ENCODE measurements at places on chromosomes 11 and 22.

DNA sequence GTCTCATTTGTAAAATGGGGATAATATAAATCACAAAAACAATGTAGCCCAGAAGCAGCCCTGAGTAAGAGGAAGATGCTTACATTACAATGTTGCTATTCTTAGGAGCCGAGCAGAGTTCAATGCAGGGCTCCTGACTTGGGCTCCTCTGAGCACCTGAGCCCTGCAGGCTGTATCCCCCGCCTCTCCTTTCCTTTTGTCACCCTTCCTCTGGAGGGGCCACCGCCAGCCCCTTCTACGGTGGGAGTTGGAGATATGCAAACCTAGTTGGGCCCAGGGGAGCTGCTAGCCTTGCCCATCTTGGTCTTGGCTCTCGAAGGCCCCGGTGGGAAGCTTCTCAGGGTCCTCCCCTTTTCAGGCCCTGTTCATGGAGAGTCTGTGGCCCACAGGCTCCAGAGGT, 8.4 kb upstream of the CSNK1E start:
- no peak for DNase-seq

DNA sequence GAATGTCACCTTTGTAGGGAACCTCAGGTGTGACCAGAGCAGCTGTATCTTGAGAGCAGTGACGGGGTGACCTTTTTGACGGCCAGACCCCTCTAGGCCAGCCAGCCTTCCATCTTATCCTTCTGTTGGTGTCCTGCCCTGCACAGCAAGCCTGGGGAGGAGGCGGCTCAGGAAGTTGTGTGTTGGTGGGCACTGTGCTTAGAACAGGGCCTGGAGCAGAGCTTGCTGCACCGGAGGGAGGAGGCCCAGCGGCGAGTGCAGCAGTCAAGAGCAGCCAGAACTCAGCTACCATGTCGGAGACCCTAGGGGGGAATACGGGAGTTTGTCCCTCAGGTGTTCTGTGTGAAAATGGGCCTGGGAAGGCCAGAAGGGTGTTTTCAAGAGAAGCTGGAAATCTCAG, 129.4 kb downstream of the OSBP2 start:
- DNase-seq: no peak

DNA sequence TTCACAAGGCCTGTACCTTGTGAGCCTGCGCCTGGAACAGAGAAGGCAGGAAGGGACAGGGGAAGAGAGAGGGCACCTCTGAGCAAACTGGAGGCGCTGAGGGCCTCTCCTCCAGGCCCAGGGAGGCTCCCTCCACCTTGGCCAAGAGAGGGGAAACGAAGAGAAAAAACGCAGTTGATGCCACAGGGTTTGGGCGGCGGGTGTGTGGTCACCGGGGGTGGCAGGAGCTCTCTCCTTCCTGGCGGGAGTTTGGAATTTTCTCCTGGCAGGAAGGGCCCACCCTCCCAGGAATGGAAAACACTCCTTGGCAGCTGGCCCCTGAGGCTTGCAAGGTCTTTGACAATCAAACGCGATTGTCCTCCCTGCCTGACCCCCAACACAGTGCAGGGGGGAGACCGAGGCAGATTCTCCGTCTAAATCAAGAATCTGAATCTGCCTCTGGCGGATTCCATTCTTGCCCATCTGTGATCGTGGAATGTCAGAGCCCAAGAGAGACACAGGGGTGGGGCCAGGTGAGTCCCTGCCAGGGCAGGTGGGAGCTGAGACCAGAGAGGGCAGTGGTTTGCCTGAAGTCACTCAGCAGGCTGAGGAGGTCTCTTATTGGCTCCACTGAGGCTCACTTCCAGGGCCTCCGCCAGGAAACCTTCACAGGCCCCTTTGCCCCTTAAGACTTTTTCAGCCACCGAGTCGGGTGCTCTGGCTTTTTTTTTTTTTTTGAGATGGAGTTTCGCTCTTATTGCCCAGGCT, 21.0 kb downstream of the RPL3 start:
- no peak for DNase-seq

GRCh38 chr11:117876341-117877119, at the start of gene FXYD6:
FXYD6 (minus strand) TSS chr11:117876658; CDS start chr11:117842776, 33,882 bp downstream.
- DNase-seq: no peak

GRCh38 chr11:66366844-66367477, 4.6 kb downstream of the SLC29A2 start:
- DNase-seq: no peak

DNA sequence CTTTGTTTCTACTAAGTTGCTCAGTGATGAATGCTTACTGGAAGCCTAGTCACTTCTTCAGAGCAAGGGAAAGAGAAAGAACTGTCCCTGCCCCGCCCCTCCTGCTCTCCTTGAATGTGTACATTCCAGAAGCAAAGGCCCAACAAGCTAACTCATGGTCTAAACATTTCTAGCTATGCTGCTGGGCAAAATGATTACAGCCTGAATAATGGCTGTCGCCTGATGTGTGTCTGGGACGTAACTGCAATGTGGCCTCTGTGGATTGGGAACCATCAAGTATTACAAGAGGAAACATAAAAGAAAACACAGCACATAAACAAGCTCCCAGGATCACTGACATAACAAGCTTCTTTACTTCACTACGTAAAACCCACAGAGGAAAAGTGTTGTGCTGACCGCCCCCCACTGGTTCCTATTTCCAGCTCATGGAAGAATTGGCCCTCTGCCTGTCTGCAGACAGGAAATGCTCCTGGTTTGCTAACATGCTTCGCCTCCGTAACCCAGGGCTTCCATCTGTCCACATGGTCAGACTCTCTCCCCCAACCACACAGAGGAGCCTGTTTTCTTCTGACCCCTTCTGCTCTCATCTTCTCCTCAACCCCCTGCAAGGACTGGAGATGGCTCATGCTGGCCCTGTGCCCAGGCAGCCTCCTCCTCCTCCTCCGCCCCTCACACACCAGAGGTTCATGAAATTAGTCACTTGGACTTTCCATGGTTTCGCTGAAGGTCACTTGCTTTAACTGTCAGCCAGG, 187.2 kb downstream of the MAML2 start:
- DNase-seq: no peak

DNA sequence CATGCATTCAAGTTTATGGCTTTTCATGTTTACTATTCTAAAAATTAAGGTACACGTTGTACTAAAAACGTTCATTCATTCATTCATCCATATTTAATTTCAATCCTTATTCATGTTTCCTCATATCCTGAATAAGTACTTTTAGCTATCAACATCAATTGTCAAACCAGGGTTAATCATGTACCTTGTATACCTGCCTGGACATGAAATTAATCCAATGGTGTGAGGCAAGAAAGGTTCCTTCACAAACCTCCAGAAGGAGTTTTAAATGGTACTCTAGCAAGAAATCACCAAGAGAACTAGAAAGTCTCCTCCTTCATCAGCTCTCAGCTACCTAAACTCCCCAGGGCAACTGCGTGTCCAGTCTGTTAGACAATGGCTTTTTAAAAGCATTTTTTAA, 33.4 kb downstream of the TMEM123 start:
- no peak for DNase-seq

Data from NCI-H524 treated with DMSO at 0.1 percent for 48 hours (cell line).